ENCODE measurements at places on chromosomes 2 and 18.

- DNase-seq = no peak
Measured at GRCh38 chr18:46169464-46169941, 65.3 kb downstream of the HAUS1 start.

- no peak for DNase-seq
Measured at GRCh38 chr18:23669202-23669766, 6.6 kb upstream of the ANKRD29 start.

DNA sequence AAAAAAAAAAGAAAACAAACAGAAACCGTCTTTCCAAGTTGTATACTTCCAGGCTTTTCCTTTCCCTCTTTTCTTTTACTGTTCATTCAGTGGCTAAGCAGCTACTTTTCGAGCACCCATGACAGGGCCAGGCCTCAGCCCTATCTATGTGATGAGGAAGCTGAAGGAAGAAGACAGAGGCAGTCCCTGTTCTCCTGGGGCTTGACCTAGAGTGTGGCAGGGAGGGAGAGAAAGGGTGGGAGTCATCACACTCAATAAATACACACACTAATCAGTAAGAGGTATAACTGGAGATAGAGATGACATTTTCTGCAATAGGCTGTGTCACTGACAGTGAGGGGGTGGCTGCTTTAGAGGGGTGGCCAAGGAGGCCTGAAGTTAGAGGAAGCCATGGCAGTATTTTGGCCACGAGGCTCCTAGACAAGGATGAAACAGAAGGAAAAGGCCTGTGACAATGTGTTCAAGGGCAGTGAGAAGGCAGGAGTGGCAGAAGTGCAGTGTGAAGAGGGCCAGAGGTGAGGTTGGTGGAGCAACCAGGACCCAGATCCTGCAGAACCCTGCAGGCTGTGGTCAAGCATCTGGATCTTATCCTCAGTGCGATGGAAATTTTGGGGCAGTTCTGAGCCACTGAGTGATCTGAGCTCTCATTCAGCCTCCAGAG is 131.8 kb upstream of the TTC39C start:
- DNase-seq = no peak

- DNase-seq = no peak
Measured at GRCh38 chr2:29705616-29706015, 215.8 kb downstream of the ALK start.

DNA sequence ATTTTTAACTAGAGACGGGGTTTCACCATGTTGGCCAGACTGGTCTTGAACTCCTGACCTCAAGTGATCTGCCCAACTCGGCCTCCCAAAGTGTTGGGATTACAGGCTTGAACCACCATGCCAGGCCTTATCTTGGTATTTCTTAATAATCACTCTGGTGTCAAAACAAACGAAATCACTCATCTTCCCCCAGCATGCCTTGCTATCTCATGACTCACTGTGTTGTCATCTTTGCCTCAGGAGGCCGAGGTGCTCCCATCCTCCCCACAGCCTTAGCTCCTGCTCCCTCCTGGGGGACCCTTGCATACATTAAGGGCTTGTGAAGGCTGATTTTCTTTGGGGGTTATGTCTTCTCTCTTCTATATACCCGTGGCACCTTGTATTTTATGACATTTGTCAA is 250.1 kb upstream of the DPP10 start:
- no peak for DNase-seq

DNA sequence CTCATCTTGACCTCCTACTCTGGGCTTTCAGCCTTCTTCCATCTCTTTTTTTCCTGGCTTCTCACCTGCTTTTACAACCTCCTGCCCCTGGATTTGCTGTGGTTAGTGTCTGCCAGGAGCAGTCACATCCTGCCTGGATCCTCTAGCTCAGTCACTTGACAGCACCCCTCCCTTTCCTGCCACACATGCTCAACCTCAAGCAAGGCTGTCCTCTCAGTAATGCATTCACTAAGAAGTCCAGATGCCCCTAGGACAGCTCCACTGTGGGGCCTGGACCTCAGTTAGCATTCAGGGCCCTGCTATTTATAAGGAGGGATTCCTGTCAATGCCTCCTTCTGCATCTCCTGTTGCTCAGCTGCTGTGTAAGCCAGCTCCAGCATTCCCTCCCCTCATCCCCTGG is 275.5 kb downstream of the SMAD2 start:
- DNase-seq = no peak

DNA sequence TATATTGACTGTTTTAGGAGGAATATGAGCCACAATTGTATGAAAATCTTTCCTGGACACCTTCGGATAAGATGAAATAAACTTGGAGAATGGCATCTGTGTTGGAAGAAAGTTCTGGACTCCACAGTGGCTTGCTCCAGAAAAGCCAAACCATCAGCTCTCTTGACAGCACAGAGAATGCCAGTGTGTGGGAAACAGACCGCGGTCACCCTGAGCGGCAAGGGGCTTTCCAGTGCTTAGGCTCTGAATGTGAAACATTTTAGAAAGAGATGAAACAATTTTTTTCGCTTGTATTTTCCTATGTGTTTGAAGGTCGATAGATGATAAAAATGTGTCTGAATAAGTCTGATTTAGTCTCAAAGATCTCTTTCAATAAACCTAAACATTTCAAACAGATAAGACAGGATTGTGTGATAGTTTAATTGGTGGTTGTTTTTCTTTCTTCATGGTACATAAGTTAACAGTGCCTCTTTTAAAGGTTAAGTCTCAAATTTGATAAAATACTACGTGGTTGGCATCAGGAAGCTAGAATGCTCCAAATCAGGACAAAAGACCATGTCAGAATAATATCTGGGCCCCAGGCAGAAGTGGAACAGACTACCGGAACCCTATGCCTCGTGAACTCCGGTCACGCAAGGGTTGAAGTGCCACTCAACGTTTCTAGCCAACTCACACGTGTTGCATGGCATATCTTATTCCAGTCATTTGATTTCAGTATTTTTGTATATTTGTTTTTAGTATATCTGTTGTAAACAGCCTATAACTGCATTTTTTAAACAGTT is 28.9 kb downstream of the PTGR3 start:
- DNase-seq = no peak

DNA sequence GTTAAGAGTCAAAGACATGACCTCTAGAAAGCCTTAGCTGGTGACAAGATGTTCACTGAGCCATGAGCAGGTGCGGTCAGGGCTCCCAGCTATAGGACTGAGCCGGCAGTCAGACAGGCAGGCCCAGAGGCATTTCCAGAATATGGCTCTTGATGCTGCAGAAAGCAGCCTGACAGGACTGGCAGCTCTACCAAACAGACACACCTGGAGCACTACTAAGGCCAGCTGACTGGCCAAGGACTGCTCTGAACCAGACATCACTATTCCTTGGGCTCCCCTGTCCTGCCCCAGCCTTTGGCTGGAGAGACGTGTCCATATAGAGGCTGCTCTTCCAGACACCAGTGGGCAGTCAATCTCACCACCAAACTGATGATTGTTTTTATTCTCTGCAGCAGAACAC is 98.8 kb downstream of the RIF1 start:
- no peak for DNase-seq

DNA sequence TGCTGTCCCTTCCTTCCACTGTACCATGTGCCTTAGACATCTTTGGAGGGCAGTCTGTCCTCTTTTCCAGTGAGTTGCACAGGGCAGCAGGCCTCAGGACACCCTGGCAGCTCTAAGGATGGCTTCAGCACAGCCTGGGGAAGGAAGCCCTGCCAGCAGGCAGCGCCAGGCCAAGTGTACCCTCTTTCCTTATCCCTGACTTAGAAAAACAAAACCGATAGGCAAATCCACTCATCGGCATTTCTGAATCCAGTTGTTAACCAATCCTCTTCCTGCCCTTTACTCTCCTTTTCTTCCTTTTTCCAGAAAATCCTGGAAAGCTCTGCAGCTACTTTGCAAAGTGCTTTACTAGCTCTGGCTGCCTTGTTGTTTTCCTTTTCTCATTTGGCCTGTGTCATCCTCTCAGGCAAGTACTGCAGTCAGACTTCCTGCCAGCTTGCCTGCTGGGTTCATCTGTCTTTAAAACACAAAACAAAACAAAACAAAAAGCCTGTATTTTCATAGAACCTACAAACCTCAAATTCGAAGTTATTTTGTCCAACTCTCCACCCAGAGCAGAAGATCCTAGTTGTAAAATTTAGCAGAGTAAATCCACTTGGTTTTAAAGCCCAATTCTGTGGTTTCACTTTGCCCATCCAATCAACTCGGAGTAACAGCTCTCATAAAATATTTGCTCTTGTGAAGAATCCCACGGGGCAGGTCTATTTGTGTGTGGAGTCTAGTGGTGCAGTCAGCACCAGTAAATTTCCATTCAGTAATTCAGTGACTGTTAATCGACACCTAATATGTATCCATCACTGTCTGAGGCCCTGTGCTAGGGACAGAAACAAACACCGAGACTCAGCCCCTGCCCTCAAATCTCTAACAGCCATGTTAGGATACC is 45.2 kb downstream of the PCBP1 start:
- DNase-seq = no peak

GRCh38 chr2:46847185-46847710 is 68.4 kb downstream of the MCFD2 start:
- DNase-seq = no peak

DNA sequence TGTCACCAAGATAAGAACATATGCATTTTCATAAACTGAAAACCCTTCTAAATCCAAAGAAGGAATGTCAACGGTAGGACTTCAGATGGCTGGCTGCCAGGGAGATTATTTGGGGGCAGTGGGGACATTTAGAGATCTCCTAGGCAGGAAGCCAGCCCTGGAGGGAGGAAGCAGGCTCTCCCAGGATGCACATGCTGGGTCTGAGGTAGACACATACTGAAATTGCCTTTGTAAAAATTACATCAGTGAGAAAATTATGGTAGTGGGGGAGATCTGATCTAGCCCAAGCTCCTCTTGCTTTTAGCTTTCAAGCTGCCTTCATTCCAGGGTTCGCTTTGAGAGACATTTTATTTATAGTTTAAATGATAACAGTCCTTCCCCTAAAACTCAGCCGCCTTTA is 24.1 kb downstream of the MPP4 start:
- DNase-seq = no peak

DNA sequence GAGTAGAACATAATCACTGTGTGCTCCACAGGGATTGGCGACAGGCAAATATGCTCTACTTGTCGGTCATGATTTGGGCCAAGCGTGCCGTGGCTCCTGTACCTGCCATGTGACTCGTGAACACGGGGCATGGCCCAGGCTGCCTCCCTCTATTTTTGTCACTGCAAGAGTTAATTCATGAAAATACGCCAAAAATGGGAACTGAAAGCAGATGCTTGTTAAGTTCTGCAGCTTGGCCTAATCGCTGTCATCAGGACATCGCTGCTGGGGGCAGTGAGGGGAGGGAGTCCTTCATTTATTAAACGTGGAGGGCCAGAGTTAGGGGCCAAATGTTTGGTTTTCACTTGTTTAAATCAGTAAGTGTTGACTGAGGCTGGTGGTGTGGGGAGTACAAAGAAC is 177.8 kb downstream of the BCL2 start:
- no peak for DNase-seq

- DNase-seq = no peak
Measured at GRCh38 chr2:74374509-74375205, 5.5 kb downstream of the DCTN1 start.

DNA sequence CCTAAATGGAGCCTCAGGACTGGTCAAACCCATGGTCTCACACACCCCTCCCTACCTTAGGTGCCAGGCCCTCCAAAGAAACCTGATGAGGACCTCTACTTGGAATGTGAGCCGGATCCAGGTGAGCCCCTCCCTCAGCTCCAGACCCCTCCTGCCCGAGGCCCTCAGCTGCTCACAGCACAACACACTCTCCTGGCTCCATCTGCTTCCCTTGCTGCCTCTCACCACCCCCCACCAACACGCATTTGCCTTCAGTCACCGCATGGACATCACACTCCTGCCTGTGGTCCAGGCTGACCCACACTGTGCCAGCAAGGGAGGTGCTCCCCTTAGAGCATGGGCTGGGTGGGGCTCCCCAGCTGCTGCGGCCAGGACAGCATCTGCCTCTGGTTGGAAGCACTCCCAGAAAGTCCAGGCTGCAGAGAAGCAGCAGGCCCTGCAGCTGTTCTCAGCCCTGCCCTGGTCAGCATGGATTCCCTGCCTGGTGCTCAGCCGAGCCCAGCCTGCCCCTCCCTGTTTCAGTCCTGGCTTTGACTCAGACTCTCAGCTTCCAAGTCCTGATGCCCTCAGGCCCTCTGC is 15.1 kb downstream of the SH2D6 start:
- no peak for DNase-seq

GRCh38 chr2:237790353-237790752 is 8.2 kb upstream of the RBM44 start:
- no peak for DNase-seq

DNA sequence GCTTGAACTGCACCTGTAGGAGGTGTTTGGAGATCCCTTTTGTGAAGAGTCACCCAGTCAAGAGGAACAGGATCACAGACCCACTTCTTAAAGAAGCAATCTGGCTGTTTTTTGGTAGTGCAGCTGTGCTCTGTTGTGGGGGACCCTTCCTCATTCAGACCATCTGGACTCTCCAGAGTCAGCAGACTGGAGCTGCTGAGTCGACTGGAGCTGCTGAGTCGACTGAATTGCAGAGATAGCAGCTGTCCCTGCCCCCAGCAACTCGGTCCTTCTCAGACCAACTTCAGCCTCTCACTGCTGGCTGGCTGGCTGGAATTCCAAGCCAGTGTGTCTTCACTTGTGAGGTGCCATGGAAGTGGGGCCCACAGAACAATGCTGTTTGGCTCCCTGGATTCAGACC is 56.8 kb downstream of the GTF3C3 start:
- no peak for DNase-seq

GRCh38 chr2:98172951-98173350 is 86.0 kb downstream of the VWA3B start:
- no peak for DNase-seq

DNA sequence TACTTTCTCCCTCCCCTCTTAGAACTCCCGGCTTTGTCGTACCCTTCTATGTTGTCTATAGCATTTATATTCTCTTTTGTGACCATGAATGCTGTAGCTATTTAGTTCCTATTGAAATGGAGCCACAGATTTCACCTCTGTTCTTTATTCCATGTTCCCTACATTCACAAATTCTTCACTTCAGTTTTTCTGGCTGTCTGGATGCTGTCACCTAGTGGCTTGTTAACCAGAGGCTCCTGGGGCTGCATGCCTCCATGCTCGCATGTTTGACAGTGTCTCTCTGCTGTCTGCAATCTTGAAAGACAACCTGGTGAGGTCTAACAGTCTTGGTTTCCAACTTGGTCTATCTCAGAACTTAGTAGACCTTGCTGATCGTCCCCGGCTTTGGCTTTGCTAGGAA is 48.2 kb downstream of the CFAP221 start:
- DNase-seq = no peak

DNA sequence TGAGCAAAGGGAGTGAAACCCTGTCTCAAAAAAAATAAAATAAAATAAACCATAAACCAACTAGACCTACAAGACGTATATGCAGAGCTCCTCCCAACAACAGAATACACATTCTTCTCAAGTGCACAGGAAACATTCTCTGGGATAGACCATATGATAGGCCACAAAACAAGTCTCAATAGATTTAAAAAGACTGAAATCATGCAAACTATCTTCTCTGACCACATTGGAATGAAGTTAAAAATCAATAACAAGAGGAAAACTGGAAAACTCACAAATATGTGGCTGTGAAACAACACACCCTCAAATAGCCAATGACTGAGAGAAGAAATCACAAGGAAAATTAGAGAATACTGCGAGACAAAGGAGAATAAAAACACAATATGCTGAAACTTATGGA is 7.2 kb upstream of the AFG3L2 start:
- no peak for DNase-seq
